ENCODE measurements at places on chromosomes 5 and 9.

DNA sequence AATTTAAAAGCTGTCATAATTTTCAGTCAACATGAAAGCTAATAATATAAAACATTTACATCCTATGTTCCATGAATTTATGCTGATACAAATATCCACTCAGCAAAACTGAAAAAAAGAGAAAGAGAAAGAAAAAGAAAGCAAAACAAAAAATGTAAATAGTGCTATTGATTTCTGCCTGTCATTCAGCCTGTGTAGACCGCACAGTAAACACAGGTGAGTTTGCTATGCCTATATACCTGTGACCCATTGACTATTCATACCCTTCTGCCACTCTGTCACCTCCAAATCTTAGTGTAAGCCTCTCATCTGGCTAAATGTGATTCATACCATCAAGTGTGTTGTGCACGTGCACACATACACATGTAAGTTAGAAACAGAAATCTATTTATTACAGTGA, 359.0 kb upstream of the RORB start:
- DNase-seq, result no peak

DNA sequence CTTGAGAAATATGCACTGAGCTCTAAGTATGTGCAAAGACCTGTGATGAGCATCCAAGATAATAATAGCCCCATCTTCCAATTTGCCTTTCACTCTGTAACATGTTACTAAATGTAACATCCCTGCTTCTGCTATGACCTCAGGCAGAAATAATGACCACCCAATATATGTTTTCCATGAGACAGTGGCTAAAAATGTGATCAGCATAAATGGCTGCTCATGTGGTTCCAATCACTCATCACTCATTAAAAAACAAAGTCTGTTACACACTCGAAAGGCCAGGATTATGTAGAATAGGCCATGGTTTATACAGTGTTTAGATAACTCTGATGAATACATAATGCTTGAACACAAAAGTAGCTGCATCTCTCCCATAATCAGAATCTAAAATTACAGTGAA, 71.4 kb upstream of the MOCS2 start:
- DNase-seq, result no peak

- DNase-seq, result no peak
Observed at GRCh38 chr5:96245140-96246091, 187.6 kb downstream of the PCSK1 start.

DNA sequence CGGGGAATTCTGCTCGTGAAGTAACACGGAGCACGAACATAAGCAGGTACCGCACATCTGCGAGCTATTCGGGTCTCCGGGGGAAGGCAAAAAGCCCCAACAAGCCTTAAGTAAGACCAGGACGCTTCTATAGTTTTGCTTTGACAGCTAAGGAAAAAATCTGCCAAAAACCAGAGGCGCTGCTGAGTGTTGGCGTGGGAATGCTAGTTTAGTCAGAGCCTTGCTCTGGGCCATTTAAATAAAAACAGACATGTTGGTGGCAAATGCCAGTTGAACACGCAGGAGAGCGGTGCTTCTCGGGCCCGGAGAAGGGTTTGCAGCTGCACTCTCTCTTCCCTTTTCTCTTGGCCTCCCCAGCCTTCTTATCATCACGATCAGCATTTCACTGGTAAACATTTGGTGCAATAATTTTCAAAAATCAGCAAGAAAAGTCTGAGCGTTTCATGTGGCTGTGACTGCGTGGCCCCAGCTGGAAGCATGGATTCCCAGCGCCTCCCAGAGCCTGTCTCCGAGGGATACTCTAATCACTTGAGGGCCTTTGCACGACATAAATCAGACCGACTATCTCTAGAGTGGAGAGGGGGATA, 6.4 kb upstream of the NOTCH1 start:
- DNase-seq, result peak; percentile 54

GRCh38 chr9:127869310-127870152, 7.9 kb downstream of the AK1 start:
- DNase-seq, result peak; percentile 86

DNA sequence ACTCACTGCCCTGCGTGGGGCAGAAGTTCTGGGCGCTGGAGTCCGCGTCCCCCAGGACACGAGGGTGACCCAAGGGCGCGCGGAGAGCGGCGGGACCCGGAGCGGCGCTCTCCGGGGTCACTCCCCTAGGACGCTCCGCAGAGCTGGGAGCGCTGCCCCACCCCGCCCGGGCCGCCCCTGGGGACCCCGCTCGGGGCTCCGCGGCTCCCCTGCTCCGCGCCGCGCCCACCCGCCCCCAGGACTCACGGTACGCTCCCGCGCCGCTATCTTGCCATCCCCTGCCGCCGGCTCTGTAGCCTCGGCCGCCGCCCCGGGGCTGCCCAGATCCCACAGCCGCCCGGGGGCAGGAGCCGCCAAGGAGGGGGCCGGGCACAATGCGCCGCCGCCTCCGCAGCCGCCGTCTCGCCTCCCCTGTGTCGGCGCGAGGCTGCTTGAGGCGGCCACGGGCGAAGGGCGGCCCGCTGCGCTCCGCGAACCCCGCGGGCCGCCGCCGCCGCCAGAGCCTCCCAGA, 303 bp downstream of the LIFR start:
- no peak for DNase-seq

DNA sequence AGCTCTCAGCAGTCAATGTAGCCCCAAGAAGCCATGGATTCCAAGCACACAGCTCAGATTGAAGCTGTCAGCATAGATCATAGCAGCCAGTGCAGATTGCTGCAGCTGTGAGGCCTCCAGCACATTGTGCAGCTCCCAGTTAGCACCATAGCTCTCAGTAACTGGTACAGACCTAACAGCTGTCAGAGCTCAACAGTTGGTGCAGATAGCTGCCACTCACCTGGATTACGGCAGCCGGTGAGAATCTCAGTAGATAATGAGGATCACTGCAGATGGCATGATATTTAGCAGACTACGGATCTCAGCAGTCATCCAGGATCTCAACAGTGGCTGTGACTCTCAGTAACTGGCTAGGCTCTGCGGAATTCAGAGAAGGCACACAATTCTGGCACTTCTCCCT, 500.4 kb downstream of the TUSC1 start:
- no peak for DNase-seq

DNA sequence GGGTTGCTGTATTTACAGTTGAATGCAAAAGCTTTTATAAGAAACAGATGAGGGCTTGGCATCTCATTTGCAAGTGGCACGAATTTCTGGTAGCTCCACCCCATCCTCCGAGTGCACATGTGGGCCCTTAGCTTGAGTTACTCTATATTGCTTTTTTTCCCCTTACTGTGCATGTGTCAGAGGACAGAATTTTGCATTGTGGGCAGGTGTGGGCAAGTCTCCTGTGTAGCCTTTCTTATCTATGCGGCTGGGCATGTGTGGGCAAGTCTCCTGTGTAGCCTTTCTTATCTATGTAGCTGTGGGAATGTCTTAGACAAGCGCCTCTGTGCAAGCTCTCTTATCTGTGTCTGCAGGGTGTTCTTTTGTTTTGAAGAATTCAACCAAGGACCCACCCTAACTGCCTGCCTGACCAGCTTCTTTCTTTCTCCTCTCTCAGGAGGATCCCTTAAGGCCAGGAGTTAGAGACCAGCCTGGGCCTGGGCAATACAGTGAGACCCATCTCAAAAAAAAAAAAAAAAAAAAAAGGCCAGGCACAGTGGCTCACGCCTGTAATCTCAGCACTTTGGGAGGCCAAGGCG, 34.1 kb upstream of the SIL1 start:
- no peak for DNase-seq

DNA sequence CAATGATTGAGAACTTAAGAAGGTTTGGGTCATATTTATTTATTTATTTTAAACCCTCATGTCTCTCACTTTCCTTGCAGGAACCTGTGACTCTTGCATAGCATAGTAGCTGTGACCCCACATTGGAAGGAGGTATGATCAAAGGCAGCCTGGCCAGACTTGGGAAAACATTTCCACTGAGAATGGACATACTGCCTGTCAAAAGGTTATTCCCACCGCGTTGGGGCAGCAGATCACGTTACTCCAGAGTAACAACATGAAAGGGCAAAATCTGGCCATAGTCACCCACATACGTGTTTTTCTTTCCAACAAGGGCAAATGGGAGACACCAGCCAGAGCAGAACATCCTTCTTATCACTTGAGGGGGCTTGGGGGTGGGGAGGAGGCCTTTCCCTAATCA, 95.7 kb downstream of the ARL15 start:
- DNase-seq, result no peak

DNA sequence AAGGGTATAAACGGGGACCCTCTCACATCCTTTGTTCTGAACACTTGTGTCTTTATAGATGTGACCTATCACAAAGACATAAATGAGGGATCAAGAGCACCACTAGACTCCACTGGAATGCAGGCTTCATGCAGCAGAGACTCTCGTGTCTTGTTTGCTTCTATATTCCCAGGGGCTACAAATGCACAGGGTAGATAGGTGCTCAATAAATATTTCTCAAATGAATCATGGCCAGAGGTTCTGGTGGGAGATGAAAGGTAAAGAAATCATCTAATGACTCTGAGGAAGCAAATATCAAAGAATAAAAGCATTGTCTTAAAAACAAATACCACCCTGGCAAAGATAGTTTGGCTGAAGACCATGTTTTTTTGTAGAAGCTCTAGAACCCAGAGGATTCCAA, 6.6 kb downstream of the SLC36A3 start:
- DNase-seq, result no peak

GRCh38 chr5:67731886-67732285, 483.7 kb upstream of the PIK3R1 start:
- DNase-seq, result peak; percentile 90

DNA sequence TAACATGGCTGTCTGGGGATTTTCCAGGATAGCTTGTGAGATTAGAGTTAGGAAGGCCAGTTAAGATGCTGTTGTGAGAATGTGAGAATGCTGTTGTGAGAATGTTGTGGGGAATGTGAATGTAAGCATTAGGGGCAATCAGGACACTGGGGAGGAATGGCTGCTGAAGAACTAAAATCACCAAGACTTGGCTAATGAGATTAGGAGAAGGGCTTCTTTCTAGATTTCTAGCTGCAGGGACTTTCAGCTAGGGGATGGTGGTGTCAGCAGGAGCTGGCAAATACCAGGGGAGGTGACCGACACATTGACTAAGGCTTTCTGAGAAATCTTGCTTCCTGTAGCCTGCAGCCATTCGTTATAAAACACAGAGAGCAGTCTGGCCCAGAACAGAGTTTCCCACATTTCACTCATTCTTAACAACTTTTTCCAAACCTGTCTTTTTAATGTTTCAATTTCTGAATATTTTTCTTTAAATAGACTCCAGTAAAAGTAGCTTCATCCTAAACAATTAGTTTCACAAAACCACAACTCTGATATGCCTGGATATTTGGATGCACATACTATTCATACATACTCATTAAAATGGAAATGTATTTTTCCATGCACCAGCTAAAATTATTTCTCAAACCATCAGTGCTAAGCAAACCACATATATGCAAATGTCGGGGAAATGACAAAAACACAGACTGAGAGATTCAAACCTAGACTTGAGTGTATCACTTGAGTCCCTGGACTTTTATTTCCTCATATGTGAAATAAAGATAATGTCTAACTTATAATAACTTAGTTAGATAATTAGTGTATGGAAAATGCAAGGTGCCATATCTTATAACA, 89.3 kb upstream of the TNC start:
- DNase-seq, result no peak

DNA sequence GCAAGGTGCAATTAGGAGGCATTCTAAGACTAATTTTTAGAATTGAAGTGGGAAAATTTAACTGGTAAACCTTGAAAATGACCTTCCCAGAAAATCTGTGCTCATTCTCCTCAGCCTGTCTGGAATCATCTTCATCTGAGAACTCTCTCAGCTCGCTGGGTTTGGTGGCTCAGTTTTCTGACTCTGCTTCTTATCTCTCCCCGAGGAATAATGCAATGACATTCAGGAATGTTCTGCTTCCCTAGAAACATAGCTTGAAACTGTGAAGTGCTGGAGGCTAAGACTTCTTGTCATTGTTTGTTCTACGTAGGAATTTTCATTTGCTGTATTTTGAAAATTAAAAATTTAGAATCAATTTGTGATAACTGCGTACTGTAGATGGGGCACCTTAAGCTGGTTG, 86.6 kb downstream of the KCNN2 start:
- DNase-seq, result no peak

- no peak for DNase-seq
Observed at GRCh38 chr9:7534211-7534935, 265.2 kb downstream of the DMAC1 start.

GRCh38 chr5:95709967-95710650, 21.0 kb upstream of the RHOBTB3 start:
- DNase-seq, result no peak

DNA sequence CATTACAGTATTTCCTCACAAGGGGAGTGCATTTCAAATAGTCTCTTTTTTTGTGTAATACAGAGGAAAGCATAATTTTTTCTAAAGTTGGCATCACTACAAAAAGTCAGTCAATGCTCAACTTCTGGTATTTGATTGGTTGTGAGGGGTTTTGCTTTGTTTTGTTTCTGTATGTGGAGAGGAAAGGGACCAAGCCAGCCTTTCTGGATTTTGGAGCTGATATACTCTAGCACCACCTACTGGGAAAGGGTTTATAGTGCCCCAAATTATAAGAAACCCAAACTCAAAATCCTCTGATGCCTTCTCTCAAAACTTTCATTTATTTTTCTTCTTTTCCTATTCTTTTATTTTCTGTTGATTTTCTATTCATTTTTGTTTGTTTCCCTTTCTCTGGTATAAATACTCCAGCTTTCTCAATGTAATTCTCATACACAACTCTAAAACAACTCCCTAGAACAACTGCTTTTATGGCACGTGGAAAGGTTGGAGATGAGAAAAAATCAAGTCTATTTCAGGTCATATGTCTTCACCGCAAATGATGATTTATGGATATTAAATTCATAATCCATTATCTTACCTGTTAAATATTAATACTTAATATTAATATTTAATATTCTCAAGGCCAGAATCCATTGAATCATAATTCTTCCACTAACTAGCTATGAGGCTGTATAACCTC, 69.5 kb upstream of the ANXA1 start:
- DNase-seq, result peak; percentile 67

DNA sequence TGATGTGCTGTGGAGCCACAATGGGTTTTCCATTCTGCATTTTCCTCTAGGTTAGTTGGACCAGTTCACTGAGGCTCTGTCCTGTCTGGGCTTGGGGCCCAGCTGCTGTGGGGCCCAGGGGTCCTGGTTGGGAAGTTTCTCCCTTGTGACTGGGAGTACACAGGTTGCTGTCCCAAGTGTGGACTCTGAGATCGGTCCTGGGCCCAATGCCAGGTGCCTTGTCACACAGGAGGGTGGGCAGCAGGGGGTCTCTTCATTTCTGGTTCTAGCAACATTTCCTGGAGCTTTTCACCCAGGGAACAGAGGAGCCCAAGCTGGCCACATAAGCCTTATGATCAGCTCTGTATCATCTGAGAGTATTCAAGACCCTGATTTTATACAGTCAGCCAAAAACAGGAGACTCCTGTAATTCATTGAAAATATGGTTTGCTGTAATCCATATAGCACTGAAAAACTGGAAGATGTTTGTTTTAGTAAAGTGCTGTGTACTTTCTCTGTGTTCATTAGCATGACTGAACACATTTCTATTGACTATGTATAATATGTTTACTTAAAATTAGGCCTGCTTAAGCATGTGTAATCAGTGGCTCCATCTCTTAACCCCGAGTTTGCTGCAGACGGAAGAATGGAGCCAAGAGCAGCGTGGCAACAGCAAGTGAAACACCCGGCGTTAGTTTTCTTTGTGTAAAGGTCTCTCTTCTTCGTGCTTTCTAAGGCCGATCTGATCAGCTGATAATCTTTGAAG, 62.5 kb downstream of the MVB12B start:
- DNase-seq, result no peak

Data from Ammon's horn (tissue), 1 donor.